ENCODE measurements at places on chromosomes 4 and X.

DNA sequence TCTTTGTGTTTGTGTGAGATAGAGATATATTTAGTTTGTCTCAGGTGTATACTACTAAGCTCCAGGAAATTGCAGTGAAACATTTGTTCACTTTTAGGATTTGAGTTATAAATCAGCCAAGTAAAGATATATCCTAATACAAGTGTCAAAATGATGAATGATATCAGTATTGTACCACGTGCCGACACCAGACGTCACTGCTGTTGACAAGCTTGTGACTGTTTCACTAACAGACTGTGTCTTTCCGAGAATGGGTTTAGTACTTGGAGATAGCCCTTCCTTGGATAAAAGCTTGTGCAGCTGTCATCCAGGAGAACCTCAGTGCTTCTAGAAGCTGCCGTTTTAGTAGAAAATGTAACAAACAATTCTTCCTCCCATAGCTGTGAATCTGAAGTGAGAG lies 343.3 kb downstream of the FBXO8 start:
- DNase-seq, result no peak

DNA sequence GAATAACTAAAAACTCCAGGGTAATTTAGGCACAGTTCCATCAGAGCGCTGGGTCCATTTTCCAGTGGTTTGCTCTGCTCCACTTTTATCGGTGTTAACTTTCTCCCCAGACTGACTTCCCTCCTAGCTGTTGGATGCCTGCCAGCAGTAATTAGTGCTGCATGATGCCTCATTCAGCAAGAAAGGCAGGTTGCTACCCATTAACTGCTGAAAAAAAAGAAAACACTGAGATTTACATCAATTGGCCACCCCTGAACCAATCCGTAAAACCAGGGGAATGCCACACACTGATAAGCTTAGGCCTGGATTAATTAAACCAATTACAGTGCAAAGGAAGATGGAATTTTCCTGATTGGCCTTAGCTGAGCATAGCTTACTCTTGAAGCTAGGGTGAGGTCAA lies 182.4 kb upstream of the CXXC4 start:
- DNase-seq, result no peak

DNA sequence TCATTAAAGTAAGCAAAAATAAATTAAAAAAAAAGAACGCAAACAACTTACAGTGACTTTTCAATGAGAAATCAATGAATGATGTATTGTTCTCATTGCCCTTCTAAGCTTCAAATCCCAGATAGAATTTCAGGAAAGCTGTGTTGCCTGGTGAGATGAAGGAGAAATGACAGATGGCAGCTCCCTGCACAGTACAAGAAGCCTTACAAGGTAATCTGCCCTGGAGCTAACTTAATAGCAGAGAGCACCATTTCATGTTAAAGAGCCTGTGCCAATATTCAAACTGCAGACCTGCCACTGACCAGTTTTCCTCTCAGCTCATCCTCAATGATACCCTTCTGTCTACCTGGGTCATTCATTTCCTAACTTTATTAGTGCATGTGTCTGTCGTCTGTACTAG lies 54.0 kb downstream of the GC start:
- no peak for DNase-seq

DNA sequence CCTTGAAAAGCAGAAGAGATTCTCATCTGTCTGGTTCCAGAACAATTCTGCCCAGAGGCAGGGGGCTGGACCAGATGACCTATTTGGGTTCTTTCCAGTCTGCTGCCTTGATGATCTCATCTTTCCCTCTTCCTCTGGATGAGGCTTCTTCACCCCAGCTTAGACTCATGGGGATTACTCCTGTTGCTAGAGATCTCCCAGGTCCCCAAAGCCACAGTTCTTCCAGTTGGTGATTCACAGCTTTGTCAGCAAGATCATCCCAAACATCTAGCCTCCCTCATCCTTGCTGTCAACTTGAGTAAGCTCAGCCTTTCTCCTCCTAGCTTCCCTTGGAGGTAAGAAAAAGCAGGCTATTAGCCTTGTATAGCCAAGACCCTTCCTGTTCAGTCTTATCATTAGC lies 64.2 kb upstream of the PJA1 start:
- no peak for DNase-seq

GRCh38 chrX:132855780-132856341 lies 102.6 kb downstream of the HS6ST2 start:
- DNase-seq, result no peak

DNA sequence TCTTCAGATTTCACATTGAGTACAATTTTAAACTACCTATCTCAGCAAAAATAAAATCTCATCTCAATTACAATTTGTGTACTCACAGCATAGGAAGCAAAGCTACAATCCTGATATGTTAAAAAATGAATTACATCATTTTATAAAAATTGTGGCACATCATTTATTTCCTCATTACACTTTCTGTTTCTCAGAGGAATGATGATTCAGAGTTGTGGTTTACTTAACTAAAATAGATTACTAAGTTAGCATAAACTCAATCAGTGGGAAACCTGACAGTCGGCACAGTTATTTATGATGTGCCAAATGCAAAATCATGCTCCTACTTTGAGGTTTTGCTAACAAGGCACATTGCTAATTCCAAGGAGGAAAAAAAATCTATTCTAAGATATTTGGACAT lies 325.0 kb downstream of the FBXO8 start:
- no peak for DNase-seq

DNA sequence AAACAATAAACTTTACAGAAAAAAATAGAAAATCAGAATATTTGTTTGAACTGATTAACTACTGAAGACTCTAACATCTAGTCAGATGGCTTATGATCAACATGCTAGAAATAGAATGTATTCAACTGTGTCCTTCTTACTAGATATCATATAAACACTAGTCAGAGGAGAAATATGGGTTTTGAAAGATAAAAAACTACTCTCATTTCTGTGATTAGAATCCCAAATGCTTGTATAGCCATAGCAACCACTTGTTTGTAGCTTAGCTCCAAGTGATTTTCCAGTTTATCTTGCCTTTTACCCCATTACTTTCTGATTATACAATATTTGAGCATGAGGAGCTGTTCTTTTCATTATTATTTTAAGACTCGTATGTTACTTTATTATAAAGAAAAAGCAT lies 31.2 kb downstream of the USP38 start:
- no peak for DNase-seq

DNA sequence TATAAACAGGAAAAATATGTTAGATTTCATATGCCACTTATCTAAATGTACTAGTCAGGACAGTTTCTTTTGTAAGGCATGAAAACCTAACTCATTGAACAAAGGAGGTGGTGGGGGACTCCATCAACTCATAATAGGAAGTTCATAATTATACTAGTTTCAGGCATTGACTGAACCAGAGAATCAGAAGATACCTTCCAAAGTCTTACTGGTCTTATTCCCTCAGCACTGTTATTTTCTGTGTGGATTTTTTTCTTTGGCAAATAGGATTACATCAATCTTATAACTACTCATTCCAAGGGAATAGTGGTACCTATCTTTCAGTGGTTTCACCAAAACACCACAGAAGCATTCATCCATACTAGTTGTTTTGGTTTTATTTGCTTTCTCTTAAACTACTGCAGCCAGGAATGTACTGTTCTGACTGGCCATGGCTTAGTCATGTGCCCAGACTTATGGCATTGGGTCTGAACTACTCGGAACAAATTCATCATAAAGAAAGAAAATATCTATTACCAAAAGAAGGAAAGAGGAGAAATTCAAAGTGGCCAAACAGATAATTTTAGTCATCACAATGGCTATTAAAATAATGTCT lies 273.9 kb downstream of the ARAP2 start:
- DNase-seq, result no peak

- DNase-seq, result no peak
Observed at GRCh38 chr4:93764639-93765246, 63.8 kb upstream of the ATOH1 start.

GRCh38 chrX:150907474-150907873 lies 9.0 kb upstream of the CD99L2 start:
- DNase-seq, result no peak

DNA sequence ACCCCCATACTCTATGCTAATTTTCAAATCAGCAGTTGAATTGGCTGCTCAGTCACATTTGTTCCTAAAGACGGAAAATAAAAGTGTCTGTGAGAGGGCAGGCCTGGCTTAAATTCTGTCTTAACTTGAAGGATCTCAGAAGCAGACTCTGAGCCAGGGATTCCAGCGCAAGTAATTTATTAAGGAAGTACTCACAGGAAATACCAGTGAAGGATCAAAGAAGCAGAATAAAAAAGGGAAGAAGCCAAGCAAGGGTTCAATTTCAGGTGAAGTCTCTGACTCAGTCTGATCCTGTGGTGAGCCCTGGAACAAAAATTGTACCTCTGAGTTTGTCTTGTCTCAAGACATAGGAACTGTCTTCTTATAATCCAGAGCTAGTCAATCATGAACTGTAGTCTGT lies 52.2 kb downstream of the IL1RAPL1 start:
- no peak for DNase-seq

DNA sequence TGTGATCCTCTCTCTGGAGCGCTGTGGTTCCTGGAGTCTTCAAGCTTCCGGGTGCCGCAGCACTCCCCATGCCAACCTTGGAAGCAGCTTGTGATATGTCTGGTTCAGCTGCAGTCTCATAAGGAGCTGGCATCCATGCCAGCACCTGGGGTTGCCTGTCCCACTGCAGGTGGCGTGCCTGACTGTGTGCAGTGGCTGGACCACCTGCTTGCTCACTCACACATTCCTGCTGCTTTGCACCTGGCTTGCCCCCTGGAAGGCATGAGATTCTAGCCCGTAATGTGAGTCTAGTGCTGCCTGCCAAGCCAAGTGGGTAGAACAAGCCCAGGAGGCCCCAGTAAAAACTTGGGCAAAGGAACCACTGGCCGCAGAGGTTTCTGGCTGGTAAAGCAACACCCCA lies 687.2 kb upstream of the AADAT start:
- DNase-seq, result no peak

DNA sequence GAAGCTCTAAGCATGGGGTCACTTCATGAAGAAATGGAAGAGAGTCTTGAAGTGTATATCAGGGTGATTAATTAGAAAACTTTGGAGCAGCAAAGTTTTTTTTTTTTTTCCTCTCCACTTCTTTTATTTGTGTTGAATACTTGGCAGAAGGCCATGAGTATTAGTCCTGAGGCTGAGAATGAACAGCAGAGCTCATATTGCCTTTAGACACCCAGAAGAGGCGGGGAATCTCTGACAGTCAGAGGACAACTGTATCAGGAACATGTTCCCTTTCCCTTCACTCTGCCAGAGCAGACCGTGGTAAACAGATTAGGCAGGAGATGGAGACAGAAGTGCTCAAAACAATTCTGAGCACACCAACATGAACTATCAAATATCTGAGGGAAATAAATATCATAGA lies 300.9 kb downstream of the FAM47A start:
- no peak for DNase-seq
